ENCODE measurements at places on chromosomes 6 and 20. TPM values are rescaled to one million over a fixed set of nuclear protein-coding genes. Genes with fewer than 3 reads are reported as not detected.

SLC17A4 gene
- not detected for total RNA-seq

NRM gene
- 5.3 TPM for total RNA-seq

AKAP7 gene
- total RNA-seq = 13.2 TPM

SMLR1 gene
- total RNA-seq = not detected

DNA sequence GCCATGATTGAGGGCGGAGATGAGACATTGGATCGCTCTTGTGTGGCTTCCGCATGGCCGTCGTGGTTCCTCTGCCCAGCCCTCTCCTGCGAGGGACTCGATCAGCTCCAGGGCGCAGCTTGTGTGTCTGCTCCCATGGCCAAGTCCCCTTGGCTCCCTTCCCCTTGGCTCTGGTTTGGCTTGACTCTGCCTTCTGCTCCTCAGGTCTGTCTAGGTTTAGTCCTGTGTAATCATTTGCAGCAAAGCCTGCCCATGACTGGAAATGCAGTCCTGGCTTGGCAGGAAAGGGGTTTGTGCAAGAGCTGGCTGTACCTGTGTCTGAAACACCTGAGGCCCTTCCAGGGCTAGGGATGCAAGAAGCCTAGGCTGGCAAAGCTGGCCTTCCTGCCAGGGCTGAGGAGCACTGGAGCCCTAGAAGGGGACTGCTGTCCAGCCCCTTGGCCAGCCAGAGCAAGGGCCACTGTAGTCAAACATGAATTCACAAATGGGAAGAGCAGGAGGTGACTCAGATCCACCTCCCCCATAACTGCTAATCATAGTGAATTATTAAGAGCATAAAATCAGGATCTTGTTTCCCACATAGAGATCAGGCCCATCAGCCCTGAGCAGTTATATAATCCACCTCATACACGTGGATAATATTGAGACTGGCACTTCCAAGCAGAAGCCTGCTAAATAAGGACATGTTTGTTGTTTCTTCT is 196.8 kb downstream of the FARS2 start:
- DNase-seq = no peak

- DNase-seq = no peak
These were observed 158.5 kb upstream of the ADGRB3 start for GRCh38 chr6:68476611-68477010.

DNA sequence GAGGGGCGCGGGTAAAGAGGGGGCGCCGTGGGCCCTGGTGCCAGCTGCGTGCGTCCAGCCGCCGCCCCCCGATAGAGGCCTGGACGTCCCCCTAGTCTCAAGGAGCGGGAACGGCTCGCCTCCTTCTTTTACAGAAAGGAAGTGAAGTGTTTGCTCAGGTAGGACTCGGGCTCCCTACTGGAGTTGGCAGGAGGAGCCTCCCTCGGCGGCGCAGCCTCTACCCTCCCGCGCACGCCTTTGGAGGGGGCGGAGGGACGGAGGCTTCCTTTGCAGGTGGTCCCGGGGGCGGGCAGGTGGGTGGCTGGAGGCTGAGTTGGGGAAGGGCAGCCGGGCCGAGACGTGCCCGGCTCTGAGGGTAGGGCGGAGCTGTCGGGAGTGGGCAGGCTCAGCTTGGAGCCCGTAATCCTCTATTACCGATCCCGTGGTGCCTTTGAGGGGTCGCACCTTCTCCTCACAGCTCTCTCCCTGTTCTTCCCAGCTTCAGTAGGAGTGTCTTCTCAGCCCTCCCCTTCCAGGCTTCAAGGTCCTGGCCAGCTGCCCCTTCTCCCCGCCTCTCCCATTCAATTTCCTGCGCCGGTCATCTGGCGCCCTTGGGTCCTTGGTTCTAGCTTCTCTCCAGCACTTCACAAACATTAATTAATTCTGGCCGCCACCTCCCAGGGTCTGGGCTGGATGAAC is 728 bp downstream of the ITPR3 start:
- DNase-seq = peak; percentile 62

DNA sequence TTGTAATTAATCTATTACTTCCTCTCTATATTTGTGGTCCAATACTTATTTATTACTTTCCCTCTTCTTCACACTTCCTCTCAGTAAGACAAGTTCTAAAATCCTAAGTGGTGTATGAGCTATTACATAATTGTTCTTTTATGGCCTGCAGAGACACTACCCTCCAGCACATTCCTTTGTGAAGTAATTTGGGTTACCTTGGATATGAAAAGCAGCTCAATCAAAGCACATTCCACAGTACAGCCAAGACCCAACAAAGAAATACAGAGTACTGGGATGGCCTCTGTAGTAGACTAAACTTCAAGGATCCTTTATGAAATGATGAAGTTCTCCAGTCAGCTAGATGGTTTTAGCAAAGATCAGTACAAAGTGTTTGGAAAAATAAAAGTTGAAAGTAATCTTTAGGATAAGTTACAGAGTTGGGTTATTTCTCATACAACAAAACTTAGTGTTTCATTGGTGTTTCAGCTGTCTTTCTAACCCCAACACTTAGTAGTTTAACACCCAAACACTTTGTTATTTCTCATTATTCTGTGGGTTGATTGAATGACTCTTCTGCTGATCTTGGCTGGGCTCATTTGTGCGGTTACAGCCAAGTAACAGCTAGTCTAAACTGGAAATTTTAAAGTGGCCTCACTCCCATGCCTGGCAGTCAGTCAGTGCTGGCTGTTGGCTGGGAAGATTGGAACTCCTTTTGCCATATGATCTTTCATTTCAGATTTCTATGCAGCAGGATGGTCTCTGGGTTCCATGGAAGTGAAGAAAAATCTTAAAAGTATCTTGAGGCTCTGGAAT is 161.5 kb upstream of the POU3F2 start:
- DNase-seq = no peak

DNA sequence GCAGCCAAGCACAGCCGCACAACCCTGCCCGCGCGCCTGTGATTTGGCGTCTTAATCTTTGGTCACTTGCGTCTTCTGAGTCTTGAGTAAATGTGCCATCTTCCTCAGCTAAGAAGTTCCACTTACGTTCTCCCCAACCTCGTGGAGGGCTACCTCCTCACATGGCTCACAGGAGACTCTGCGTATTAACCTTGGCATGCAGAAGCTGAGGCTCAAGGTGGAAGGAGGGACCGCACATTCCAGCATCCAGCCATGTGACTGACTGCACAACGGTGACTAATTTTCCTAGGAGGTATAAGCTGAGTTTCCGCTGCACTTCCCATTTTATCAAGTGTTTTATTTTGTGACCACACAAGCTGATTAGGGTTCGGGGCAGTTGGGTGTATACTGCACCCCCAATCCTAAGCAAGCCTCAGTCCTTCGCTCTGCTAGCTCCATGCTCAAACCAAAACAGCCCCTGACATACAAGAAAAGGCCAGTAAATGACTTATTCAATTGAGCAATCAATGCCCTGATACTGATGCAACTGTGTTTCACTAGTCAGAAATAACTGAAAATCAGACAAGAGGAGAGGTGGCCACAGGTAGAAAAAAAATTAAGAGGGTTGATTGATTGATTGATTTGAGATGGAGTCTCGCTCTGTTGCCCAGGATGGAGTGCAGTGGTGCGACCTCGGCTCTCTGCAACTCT is 7.0 kb downstream of the BEND3 start:
- no peak for DNase-seq

DNA sequence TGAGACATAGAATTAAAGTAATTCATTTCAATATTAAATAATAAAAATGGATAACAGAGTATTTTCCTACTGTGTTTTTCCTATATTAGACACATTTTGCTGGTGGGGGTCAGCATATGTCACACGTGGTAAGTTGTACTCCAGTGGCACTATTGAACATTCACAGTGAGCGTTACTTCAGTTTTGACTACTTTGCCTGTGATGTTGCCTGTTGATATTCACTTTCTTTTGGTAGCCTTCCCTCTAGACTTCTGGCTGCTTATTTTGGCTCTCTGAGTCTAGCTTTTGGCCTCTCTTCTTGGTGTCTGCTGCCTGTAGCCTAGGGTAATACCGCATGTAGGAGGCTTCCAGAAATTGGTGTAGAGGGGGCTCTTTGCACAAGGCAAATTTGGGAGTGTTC is 64.4 kb upstream of the TFB1M start:
- DNase-seq = no peak

DNA sequence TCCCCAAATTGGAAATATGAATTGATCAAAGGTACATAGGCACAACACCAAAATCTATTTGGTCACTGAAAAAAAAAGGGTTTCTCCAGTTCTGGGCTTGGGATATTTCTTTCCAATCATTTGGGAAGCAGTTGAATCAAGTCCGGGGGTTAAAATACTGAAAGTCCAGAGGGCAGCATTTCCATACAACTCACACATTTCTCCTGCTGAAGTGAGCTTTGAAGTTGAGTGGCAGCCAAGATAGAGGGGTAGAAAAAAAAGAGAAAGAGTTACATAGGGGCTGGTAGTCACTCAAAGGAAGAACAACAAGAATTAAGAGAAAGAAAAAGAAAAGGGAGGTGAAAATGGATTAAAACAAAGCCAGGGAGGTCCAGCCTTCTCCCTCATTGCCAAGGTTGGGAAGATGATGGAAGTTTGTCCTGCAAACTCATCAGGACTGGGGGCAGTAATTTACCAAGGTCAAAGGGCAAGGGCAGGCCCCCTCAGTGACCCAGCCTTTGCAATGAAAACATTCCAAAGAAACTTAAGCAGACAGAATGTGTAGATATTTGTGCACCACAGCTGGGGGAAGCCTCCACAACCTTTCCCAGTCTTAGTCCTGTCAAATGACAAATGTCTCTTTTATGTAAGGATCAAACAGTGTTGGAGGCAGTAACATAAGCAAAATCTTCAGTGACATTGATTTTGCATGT is 525.3 kb upstream of the JARID2 start:
- DNase-seq = no peak

GRCh38 chr6:83068616-83069015 is 1.1 kb downstream of the DOP1A start:
- DNase-seq = no peak

GRCh38 chr20:61895016-61895415 is 170.7 kb downstream of the TAF4 start:
- peak; percentile 12 for DNase-seq

- DNase-seq = no peak
These were observed 32.0 kb upstream of the POU5F1 start for GRCh38 chr6:31202259-31203166.

DNA sequence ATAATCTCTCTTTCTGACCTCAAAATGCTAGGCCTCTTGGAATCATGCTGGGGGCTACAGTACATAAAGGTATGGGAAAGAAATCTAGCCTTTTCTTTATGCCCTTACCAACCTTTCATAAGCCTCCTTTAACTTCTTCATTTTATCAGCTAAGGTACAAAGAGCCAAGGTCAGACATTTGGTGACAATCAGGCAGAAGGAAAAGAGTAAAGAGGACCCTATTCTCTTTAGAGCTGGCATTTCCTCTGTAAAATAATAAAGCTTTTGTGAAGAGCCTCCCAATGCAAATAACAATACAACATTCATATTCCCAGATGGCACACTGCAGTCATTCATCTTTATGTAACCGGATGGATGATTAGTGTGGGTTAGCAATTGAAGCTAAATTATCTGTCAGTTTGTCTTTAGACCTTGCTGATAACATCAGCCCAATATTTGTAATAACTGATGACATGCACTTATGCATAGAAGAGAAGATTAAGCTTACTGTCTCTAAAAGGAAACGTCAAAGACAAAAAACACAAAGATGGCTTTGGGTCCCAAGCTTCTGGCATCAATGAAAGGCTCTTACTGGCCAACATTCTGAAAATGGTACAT is 163.1 kb downstream of the IBTK start:
- no peak for DNase-seq

GRCh38 chr6:19024737-19025136 is 637.6 kb downstream of the RNF144B start:
- no peak for DNase-seq

DNA sequence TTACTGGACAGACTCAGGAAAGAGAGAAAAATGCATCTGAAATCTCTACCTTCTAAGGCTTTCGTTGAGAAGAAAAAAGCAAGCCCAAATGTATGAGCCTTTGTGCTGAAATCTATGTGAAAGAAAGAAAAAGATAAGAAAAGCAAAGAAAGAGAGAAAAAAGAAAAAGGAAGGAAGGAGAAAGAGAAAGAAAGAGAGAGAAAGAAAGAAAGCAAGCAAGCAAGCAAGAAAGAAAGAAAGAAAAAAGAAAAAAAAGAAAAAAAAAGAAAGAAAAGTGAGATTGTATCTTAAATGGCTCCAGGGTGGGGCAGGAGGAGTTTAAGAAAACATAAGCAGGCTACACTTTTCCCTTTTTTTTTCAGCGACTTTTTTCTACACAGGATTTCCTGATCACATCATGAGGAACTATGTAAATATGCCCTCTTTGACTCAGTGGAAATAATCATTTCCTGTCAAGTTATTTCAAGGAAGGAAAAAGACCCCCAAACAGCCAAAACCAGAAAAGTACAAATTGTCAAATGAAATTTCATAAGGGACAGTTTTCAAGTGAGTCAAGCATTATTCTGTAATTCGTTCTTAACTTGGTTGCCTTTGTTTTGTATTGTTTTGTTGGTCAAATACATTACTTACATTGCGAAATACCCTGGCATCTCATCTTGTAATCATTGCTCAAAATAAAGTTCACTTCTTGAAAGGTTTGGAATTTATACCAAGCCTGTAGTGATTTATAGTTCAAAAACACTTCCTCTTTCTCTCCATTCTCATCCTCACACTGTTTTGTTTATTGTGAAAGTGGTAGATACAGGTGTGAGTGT is 79.5 kb upstream of the RNF217 start:
- DNase-seq = no peak

DNA sequence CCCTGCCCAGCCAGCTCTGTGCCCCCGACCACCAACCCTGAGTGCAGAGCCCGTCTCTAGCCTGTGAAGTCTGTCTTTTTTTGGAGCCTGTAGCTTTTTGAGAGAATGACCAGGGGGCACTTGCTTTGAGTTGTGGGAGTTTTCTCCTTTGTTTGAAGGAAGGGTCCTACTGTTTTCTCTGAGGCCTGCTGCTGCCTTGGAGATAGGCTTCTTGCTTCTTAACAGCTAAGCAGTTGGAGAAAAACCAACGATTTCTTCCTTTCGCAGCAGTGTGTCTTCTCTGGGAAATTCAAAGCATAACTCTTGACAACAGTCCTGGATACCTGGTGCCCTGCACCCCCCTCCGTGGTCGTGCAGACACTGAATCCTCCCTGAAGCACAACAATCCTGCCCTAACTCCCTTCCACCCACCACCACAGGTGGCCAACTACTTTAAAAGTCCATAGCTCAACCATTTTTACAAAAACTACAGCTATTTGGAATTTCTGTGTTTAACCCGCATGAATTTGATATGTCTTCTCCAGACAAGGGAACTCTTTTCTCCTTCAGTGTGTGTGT is 61.0 kb downstream of the FAM50B start:
- no peak for DNase-seq
